ENCODE measurements at places on chromosomes 11 and 22. TPM values are rescaled to one million over a fixed set of nuclear protein-coding genes. Genes with fewer than 3 reads are reported as not detected.

GRCh38 chr22:49751966-49752597 lies 75.6 kb downstream of the BRD1 start:
- no peak overlapping the region for H3K27ac ChIP-seq
- H3K4me3 ChIP-seq = no peak overlapping the region

GRCh38 chr11:28529046-28529445 lies 420.9 kb downstream of the METTL15 start:
- H3K36me3 ChIP-seq = peaks cover 41% of the 10 kb centered on the region
- no peak overlapping the region for H3K4me3 ChIP-seq
- peak overlapping the region; percentile 8 for H3K27ac ChIP-seq
- H3K4me1 ChIP-seq = peaks cover 40% of the 10 kb centered on the region
- no peak for DNase-seq

Gene MMP27
- total RNA-seq = not detected

Gene CHCHD10
- total RNA-seq = 95.7 TPM

- no peak overlapping the region for H3K27ac ChIP-seq
- peaks cover 16% of the 10 kb centered on the region for H3K27me3 ChIP-seq
- H3K36me3 ChIP-seq = no peaks in the 10 kb centered on the region
- no peak for DNase-seq
- no peak overlapping the region for H3K4me3 ChIP-seq
Observed at GRCh38 chr11:131538322-131538721, 167.9 kb downstream of the NTM start.

- H3K36me3 ChIP-seq = no peaks in the 10 kb centered on the region
- H3K27me3 ChIP-seq = no peaks in the 10 kb centered on the region
- peak; percentile 19 for DNase-seq
- peak overlapping the region; percentile 42 for H3K4me3 ChIP-seq
Observed at GRCh38 chr11:9601037-9601875, 27.8 kb downstream of the WEE1 start.

GRCh38 chr22:19565382-19566278 lies 41.4 kb upstream of the CLDN5 start:
- peaks cover 31% of the 10 kb centered on the region for H3K4me1 ChIP-seq
- no peak overlapping the region for H3K4me3 ChIP-seq
- no peaks in the 10 kb centered on the region for H3K36me3 ChIP-seq
- peak overlapping the region; percentile 35 for H3K27ac ChIP-seq
- peak; percentile 29 for DNase-seq

DNA sequence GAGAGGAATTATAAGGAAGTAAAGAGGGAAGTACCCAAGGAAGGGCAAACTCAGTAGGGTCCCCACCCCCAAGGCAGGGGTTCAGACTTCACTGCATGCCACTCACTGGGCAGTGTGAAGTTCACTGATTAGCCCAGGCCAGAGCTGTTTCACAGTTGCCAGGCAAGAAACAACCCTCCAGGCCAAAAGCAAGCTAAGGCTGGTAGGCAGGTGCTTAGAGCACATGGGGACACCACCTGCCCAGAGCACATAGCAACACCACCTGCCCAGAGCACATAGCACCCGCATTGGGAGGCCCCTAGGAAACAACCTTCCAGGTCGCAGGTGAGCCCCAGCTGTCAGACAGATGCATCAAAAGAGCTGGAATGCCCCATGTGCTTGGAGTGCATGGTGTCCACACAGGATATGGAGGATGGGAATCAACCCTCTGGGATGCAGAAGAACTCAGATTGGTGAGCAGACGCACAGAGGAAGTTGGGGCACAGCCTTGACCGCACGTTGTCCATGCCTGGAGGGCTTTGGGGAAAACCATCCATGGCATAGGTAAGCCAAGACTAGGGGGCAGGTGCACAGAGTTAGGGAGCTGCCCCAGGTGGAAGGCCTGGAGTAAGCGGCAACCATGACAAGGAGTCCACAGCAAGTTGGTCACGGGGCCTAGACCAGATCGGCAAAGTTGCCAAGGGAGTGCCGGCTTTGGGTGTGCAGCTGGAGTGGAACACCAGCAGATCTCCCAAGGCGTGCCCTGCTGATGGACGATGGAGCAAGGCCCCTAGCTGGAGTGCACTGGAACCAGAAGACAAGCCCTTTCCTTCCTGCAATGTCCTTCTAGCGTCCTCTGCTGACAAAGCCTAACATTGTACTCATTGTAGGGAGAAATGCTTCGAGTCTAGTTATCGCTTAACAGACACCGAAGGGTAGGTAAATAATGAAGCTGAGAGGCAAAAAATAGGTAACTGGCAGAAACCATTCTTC lies 7.8 kb upstream of the TMEM216 start:
- H3K27me3 ChIP-seq = no peaks in the 10 kb centered on the region
- no peaks in the 10 kb centered on the region for H3K36me3 ChIP-seq
- H3K27ac ChIP-seq = no peak overlapping the region
- DNase-seq = no peak

Gene NCR3LG1
- total RNA-seq = 2.2 TPM

DNA sequence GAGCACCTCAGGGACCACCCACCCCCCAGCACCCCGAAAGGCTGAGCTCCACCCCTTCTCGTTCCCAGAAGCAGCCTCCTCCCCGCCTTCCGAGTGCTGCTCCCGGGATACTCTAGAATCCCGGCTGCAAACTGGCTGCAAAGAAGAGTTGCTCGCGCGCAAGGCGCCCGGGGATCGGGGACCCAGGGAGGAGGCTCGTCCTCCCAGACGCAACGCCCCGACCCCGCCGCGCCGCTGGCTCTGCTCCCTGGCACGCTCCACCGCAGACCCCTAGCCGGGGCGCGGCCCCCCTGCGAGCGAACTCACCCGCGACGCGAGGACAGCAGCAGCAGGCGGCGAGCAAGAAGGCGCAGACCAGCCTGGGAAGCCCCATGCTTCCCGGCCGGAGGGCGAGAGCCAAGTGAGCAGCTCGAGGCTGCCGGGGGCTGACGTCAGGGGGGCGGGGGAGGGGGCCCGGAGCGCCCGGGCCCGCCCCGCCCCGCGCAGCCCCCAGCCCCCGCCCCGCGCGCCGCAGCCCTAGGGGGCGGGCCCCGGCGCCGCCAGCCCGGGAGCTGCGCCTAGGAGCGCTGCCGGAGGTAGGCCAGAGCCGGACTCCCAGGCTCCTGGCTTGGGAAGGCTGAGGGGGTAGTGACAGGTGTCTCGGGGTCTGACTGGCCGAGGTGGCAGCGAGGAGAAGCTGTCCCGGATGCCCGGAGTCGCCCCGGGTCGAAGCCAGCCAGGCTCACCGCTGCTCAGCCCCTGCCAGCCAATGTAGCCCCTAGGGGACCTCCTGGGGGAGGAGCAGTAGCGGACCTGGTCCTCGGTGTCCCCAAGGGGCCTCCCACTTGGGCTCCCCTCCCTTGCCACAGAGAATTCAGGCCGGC lies at the start of gene MCAM:
Gene MCAM, minus strand, starts transcription at position 402 of the 863 bp plus-strand sequence. Its CDS starts 29 bp downstream, at position 373.
- H3K4me1 ChIP-seq = peaks cover 9% of the 10 kb centered on the region
- H3K27me3 ChIP-seq = peaks cover 11% of the 10 kb centered on the region
- peak within 1 kb of the TSS; percentile 72 for H3K4me3 ChIP-seq
- H3K36me3 ChIP-seq = no peaks in the 10 kb centered on the region

Gene GLYAT
- not detected for total RNA-seq

GRCh38 chr11:47896199-47896598 lies 48.0 kb upstream of the NUP160 start:
- no peak overlapping the region for H3K4me3 ChIP-seq
- no peak for DNase-seq
- peaks cover 1% of the 10 kb centered on the region for H3K27me3 ChIP-seq
- no peaks in the 10 kb centered on the region for H3K4me1 ChIP-seq
- no peak overlapping the region for H3K27ac ChIP-seq

DNA sequence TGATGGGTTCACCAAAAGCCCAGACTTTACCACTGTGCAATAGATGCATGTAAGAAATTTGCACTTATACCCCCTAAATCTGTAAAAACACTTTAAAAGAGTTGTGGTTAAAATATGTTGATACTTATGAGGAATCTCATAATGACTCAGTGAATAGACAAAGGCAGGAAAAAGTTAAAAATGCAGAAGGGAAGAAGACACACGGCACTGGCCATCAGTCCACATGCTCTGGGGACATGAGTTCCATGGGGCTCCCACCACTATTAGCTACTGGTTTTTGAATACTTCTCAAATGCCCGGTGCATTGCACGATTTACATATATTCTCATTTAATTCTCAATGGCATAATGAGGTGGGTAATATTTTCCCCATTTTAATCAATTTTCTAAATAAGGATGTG lies 59.3 kb upstream of the BLID start:
- H3K36me3 ChIP-seq = peaks cover 96% of the 10 kb centered on the region
- no peaks in the 10 kb centered on the region for H3K27me3 ChIP-seq
- H3K4me3 ChIP-seq = peak overlapping the region; percentile 96
- no peak for DNase-seq

Gene UPK3A
- not detected for total RNA-seq

GRCh38 chr11:75896843-75897419 lies 81.9 kb downstream of the UVRAG start:
- no peak overlapping the region for H3K4me3 ChIP-seq
- no peak overlapping the region for H3K27ac ChIP-seq
- no peaks in the 10 kb centered on the region for H3K27me3 ChIP-seq
- H3K36me3 ChIP-seq = no peaks in the 10 kb centered on the region

GRCh38 chr11:108101090-108101775 lies 20.1 kb upstream of the ACAT1 start:
- no peak for DNase-seq
- no peak overlapping the region for H3K27ac ChIP-seq
- no peak overlapping the region for H3K4me3 ChIP-seq

DNA sequence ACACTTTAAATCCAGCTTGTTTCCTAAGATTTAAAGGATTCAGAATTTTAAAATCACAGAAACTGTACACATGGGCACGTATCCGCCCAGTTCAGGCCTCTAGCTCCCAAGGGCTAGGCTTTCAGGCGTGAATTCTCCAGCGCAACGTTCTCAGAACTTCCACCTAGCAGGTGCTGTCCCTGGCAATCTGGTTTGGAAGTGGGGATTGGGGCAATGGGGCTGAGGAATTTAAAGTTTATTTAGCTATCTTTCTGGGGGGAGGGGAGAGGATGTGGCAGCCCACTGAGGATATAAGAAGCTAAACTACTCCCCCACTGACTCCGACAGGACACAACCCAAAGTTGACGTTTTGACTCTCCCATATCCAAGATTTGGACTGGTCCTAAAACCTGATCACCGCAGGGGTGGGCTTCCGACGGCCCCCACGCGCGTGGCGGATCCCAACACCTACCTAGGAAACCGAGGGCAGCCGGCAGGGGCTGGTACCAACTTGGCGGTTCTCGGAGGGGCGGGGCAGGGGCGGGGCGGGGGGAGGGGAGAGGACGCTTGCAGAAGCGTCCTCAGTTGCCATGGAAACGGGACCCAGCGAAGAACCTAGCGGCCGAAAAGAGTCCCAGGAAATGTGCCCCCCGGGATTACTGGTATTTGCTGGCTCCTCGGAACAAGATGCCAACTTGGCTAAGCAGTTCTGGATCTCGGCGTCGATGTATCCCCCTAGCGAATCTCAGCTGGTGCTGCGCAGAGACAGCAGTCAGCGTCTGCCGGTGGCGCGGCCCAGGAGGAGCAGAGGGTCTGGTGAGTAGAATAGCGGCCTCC lies at the start of gene HOATZ:
Gene HOATZ, plus strand, starts transcription at position 563 of the 816 bp plus-strand sequence. Its CDS starts 7 bp downstream, at position 570.
- no peak within 1 kb of the TSS for H3K27ac ChIP-seq
- no peaks in the 10 kb centered on the region for H3K27me3 ChIP-seq
- no peak within 1 kb of the TSS for H3K4me3 ChIP-seq
- no peak for DNase-seq

Gene LRRC4C
- not detected for total RNA-seq

DNA sequence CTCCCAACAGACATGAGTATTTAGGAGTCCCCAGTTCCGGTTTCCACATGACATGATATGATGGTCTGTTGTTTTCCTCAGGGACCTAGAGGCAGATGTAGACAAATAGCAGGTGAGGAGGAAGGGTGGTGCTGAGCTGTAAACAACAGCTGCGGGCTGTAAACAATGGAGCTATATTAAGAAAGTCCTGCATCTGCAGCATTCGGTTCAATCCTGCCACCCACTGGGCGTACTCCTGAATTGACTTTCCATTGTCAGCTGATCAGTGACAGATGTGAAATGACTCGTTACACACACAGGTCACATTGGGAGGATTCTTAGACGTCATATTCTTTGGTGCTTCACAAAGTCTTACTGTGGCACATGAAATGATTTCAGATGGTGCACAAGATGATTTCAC lies 26.8 kb upstream of the RAG1 start:
- no peak overlapping the region for H3K4me3 ChIP-seq
- DNase-seq = peak; percentile 55
- H3K36me3 ChIP-seq = no peaks in the 10 kb centered on the region
- peaks cover 5% of the 10 kb centered on the region for H3K4me1 ChIP-seq
- H3K27ac ChIP-seq = no peak overlapping the region

DNA sequence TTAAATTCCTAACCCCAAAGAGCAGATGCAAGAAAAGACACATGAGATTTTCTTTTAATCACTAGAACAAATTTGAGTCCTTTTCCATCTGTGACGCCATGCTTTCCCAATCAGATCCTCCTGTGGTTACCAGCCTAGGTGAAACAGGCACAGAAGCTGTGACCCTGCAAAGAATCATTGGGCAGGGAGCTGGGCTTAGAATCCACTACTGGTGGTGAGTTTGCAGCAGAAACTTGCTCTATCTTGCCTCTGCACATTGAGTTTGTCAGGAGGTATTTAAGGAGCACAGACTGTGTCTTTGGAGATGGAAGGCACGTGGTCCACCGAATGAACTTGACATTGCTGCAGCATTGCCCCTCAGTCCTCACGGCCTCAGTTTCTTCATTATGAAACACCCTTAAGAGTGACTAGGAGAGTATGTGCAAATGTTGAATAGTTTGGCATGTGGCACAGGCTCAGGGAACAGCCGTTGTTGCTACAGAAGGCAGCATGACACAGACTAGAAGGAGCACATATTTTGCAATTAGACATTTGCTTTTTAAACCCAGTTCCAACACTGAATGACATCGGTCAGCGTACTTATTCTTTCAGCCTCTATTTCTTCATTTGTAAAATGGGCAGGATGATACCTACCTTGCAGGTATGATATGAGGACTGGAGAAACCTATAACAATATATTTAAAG lies 127.6 kb downstream of the DBX1 start:
- H3K4me1 ChIP-seq = peaks cover 63% of the 10 kb centered on the region
- H3K27me3 ChIP-seq = peaks cover 3% of the 10 kb centered on the region
- H3K4me3 ChIP-seq = peak overlapping the region; percentile 81
- no peak for DNase-seq
- peaks cover 14% of the 10 kb centered on the region for H3K36me3 ChIP-seq

All from HFFc6 (cell line).